Tongue (tissue), 3 donors: ENCODE measurements at places on chromosomes 13 and 19. TPM values are rescaled to one million over a fixed set of nuclear protein-coding genes. Genes with fewer than 3 reads are reported as not detected.

DNA sequence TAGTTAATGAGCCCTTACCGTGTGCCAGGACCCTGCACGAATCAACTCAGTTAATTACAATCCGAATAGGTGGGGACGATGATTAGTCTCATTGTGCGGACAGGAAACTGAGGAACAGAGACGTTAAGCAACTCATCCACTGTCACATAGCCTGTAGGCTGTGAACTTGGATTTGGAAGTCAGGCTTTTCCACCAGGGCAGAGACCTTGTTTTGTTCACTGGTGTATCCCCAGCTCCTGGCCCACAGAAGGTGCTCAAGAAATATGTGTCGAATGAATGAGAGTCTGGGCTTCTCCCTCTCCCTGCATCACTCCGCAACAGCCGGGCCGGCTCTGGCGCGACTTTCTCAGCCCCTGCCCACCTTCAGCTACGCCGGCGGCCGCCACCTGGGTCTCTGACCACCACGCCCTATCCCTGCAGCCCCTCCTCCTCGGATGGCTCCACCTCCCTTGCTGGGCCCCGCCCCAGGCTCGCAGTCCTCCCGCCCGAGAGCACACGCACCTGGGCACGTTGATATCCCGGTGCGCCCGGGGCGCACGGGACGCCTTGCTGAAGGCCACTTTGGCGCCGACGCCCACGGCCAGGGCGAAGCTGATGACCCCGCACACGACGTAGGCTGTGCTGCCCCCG, 1.3 kb downstream of the SHISA7 start:
- DNase-seq: no peak

Gene LCP1
- total RNA-seq: 19.5 TPM

Gene MED25
- 38.2 TPM for total RNA-seq

Gene C3
- 27.8 TPM for total RNA-seq

Gene KLK4
- not detected for total RNA-seq
